ENCODE measurements at places on chromosomes 7 and 10.

DNA sequence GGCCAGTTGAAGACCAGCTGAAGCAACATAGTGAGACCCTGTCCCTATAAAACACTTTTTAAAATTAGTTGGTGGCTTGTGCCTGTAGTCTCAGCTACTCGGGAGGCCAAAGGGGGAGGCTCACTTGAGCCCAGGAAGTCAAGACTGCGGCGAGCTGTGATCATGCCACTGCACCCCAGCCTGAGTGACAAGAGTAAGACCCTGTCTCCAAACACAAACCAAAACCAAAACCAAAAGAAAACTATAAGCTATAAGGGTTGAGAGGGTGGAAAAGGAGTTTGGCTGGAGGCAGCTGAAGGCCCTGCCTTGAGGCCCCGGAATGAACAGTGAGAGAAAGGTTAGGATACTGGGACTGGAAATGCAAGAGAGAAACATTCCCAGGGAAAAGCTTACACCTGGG lies 10.9 kb upstream of the EXOC6 start:
- DNase-seq = no peak

DNA sequence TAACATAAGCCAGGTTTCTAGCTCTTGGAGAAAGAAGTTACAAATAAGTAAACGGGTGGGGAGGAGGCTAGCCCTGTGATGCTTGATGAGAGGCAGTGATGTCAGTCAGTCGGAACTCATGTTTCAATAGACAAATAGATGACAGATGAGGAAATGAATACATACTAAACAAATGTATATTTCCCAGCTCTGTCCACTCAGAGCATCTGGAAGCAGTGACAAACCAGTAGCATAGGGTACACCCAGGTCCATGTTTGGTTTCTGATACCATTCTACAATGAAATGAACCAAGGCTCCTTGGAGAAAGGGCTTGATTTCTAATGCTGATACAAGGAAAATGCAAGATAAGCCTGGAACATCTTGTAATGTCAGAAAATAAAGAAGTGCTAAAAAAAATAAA lies 30.6 kb downstream of the PODXL start:
- no peak for DNase-seq

DNA sequence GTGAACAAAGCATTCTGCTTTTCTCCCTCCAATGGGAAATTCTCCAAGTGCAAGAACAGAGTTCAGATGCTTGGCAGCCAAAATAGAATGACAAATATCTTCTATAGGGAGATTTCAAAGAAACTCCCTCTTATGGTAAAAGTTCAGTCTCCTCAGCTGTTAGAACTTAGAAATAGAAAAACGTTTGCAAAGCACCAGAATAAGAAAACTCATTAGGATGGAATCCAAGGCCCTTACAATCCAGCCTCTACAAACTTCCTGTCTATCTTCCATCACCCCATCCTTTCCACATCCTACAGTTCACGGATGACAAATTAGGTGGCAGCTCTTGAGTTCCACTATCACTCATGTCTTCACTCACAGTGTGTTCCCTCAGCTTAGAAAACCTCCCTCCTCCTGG lies 25.7 kb downstream of the FAM13C start:
- no peak for DNase-seq

DNA sequence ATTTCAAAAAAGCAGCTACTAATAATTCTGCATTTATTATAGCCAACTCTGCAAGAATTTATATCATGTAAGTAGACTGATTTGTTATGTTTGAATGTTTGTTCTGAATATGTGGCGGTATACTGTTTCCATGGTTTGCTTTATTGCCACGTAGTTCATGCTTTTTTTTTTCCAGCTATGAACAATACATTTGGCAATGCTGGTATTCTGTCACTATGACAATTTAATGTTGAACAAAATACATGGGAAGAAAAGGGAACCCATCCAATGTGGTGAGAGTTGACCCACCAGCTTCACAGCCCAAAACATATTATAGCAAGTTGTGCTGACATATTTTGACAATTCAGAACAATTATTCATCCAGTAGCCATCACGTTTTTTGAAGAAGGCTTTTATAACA lies 145.6 kb downstream of the CCDC71L start:
- DNase-seq = no peak

DNA sequence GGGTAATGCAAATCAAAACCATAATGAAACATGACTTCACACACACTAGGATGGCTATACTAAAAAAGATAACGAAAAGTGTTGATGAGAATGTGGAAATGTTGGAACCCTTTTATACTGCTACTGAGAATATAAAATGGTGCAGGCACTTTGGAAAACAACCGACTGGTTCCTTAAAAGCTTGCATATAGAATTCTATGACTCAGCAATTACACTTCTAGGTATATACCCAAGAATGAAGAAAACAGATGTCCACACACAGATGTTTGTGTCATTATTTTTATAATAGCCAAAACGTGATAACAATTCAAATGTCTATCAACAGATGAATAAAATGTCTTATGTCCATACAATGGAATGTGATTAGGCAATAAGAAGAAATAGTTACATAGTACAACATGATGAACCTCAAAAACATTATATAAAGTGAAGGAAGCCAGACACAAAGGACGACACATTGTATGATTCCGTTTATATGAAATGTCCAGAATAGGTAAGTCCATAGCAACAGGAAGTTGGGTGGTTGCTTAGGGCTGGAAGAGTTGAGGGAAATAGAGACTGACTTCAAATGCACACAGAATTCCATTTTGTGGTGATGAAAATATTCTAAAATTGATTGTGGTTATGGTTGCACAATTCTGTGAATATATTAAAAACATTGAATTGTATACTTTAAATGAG lies 148.3 kb upstream of the PHYHIPL start:
- no peak for DNase-seq

- no peak for DNase-seq
These were observed 22.1 kb downstream of the GNA12 start for GRCh38 chr7:2821842-2822507.

DNA sequence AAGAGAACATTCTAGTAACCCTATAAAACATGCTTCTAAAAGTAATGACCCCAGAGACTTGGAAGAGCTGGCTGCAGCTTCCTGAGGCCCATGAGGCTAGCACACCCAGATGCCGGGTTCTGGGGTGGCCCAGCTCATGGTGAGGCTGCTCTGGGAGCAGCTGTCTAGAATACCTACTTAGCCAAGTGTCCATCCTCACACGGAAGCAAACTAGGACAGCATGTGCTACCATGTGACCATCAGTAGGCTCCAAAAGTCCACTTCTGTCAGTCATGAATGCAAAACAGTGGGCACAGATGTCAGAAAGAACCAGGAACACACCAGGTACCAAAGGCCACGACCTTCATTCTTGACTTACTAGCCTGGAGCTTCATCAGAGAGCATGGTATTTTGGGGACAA lies 32.4 kb downstream of the CTBP2 start:
- no peak for DNase-seq

- no peak for DNase-seq
These were observed 43.1 kb downstream of the MINPP1 start for GRCh38 chr10:87547734-87548311.

GRCh38 chr7:20514364-20514763 lies 101.1 kb upstream of the ABCB5 start:
- DNase-seq = no peak
